ENCODE measurements at places on chromosomes 4 and X.

DNA sequence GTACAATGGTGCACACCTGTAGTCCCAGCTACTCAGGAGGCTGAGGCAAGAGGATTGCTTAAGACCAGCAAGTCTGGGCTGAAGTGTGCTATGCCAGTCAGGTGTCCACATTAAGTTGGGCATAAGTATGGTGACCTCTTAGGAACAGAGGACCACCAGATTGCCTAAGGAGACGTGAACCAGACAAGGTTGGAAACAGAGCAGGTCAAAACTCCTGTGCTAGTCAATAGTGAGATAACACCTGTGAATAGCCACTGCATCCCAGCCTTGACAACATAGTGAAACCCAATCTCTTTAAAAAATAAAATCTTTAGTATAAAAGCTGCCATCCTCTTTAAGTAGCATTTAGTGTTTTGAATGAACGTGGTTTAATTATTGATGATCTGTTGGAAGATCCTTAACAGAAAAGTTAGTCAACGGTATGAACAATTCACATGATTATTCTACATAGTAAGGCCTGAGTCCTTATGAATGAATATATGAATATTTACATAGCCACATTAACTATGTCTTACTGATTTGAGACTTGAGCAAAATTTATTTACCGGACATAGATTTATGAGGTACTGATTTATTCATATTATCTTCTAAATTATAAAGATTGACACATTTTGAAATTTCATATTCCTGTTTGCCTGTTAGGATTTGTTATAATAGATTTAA, 63.2 kb downstream of the UBE2K start:
- no peak for DNase-seq

DNA sequence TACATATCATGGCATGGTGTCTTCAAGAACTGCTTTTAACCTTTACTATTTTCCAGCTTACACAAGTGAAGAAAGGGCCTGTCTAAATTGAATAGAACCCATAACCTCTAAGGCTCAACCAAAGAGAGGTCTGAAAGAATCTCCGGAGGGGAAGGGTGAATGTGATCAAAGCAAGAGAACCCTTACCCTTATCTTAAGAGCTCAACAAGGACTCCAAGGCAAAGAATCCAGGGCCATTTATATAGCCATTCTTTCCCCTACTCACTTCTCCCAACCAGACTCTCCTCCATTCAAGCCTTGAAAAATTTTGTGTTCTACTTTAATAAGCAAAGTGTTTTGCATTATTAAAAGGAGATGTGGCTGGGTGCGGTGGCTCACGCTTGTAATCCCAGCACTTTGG, 118.7 kb downstream of the SH3RF1 start:
- no peak for DNase-seq

- DNase-seq, result peak; percentile 72
Measured at GRCh38 chr4:139030614-139031235, 15.1 kb downstream of the NOCT start.

DNA sequence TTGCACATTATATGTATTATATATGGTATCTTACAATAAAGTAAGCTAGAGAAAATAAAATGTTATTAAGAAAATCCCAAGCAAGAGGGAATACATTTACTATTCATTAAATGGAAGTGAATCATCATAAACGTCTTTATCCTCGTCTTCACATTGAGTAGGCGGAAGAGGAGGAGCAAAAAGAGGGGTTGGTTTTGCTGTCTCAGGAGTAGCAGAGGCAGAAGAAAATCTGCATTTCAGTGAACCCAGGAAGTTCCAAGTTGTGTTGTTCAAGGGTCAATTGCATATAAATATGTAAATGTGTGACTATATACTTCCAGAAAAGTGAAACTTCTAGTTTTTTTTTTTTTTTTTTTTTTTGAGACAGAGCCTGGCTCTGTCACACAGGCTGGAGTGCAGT, 301.4 kb downstream of the TMA16 start:
- DNase-seq, result no peak

DNA sequence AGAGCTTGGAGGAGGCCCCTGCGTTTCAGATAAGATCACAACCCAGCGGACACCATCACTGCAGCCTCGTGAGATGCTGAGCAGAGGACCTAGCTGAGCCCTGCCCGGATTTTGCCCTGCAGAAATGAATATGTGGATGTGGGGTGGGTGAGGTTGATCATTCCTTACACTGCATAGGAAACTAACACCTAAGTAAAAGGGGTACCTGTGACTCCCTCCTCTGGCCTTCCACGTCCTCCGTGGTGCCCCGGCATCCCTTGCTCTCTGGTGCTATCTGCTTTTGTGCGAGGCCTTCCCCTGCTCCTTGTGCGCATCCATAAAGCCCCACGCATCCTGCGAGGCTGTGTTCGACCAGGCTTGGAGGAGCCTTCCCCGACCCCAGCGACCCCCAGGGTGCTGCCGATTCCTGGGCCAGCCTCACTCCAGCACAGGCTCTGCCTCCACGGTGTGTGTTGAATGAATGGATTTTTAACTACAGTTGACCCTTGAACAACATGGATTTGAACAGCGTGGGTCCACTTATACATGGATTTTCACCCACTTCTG, 25.6 kb upstream of the GPR78 start:
- no peak for DNase-seq

DNA sequence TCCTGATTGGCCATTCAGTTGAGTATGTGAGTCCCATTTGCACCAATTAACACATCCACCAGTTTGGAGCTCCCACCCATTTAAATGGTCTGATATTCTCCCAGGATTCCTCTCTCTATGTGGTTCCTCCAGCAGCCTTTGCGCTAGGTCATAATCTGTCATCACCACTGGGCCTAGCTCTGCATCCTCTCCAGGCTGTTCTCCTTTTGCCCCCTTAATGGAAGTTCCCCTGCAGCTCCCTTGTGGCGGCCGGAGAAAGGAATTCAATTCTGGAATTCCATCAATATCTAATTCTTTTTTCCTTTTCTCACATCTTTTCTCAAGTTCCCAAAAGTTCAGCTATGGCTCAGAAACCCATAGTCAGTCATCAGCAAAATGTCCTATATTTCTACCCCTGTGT, 2184.4 kb upstream of the AGA start:
- DNase-seq, result peak; percentile 4

DNA sequence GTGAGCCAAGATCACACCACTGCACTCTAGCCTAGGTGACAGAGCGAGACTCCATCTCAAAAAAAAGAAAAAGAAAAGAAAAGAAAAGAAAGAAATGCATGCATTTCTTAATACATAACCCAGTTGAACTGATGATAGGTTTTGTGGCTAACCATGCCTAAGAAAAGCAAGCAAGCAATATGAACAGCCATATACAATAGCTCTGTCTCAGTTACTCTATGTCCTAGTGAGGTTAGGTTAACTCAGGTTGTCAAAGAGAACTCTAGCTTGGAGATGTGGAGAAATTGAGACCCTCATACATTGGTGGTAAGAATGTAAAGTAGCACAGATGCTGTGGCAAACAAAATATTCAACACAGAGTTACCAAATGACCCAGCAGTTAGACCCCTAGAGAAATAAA, 167.0 kb upstream of the RASGEF1B start:
- no peak for DNase-seq

GRCh38 chr4:74293558-74293957, 14.7 kb upstream of the EPGN start:
- DNase-seq, result peak; percentile 77

GRCh38 chr4:105283501-105283900, 136.8 kb downstream of the TET2 start:
- no peak for DNase-seq

DNA sequence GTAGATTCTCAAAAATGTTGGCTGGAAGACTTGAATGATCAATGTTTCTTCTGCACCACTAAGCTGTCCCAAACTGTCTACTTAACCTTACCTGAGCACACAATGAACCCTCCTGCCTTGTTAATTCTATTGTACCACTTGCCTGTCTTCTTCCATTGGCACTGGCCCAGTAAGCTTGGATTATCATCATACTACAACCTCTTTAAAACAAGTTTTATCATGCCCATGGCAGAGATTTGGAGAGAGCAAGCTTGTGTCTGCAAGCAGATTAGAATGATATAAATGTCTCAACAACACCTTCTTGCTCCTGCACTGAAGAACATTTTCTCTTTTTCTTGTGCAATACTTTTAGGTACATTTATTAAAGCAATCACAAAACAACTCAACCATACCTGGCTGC, 74.0 kb upstream of the VMA21 start:
- DNase-seq, result no peak

DNA sequence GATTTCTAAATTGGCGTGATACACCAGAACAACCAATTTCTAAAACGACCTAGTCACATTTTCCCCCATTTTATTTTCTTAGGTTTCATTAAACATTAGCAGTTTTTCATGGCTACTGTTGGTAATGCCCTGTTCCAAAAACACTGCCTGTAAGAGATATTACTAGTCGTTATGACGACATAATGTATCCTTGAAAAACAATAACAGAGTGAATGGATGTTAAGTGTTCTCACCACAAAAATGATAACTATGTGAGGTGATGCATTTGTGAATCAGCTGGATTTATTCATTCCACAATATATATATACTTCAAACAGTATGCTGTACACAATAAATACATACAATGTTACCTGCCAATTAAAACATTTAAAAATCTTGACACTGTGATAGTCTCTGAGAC, 1147.6 kb upstream of the PCDH10 start:
- peak; percentile 39 for DNase-seq

DNA sequence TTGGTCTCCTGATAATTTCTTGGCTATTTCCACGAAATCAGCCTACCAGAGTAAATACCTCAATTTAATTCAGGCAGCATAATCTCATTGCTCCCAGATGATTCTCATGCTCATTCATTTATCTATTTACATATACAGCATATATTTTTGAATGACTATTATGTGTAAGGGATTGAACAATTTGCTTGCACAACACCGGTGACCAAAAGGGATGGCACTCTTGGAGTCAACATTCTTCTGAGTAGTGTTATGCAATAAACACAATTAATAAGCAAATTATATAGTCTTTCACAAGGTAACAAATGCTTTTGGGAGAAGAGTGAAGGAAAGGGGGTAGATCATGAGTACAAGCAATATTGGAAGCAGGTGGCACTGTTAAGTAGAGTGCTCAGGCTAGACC, 1015.3 kb downstream of the ARAP2 start:
- DNase-seq, result no peak

DNA sequence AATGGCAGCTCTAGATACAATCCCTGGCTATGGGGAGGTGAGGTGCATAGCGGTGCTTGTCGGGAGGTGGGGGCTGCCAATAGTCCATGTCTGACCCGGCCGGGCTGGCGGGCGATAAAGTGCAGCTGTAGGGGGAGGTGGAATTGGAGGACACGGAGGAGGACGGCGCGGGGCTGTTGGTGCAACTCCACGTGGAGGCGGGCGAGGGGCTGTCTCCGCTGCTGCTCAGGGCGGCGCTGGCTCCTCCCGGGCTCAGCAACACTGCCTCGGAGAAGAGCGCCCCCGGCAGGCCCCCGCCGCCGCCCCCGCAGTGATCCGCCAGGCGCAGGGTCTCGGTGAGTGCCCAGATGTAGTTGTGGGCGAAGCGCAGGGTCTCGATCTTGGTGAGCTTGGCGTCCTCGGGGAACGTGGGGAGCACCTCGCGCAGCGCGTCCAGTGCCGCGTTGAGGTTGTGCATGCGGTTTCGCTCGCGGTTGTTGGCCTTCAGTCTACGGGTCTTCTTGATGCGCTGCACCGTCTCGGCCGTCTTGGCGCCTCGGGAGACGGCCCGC, 1.3 kb downstream of the NEUROG2 start:
- DNase-seq, result no peak

DNA sequence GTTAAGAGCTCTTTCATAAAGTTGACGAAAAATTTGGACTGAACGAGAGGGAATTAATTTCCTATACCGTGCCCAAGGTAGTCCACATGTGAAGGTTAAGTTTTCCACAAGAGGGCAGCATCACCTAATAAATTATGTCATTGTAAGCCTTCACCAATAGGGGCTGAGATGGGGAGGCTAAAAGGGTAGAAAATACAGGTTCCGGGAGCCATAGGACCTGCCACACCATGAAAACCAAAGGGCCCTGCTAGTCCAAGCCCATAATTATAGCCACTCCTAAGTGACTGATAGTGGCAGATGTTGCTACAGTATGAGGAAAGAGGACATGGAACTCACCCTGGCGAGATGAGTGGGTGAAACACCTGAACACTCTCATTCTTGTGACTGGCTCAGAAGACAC, 122.2 kb downstream of the SHROOM4 start:
- DNase-seq, result peak; percentile 75

DNA sequence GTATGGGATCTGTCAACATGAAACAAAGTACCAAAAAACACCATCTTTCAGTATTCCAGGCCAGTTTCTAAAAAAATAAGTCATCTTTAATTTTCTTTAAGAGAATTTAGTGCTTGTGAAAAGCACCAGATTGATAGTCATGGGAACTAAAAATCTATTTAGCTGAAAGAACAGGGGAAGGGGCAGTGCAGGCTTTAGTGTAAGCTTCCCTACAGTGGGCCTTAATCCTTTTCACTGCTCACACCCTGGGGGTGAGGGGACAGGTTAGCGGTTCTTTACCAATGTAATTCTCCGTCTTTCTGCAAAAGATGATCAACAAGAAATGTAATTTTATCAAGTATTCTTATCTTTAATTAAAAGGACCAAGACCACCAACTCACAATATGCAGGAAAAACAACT, 47.1 kb downstream of the CHIC2 start:
- DNase-seq, result no peak

DNA sequence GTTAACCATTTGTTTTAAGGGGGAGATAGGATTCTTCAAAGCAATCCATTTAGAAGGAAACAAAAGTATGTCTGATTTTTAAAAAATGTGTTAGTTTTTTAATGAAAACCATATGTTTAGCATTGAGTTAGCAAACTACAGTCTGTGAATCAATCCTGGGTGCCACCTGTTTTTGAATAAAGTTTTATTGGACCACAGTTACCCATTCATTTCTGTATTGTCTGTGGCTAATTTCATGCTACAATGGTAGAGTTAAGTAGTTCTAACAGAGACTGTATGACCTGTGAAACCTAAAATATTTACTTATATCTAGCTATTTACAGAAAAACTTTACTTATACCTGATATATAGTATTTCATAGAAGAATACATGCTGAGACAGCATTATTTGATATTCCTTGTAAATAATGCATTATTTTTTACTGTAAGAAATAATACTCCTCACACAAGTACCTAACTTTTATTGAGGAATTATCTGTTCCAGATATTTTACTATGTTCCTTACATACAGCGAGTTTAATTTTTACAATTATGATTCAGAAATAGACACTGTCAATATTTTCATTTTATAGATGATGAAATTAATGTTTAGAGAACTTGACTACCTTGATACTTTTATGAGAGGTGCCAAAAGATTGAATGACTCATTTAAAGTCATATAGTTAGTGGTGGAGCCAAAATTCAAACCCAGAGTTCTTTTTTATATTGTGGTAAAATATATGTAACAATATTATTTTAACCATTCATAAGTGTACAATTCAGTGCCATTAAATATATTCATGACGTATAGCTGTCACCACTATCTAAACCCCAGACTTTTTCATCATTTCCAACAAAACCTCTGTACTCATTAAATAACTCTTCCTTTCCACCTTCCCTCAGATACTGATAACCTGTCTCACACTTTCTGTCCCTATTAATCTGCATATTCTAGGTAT, 122.0 kb downstream of the GLUD2 start:
- no peak for DNase-seq

- no peak for DNase-seq
Measured at GRCh38 chrX:46961574-46962283, 49.5 kb downstream of the JADE3 start.

Data from PC-3 (cell line).